ENCODE measurements at places on chromosomes 11 and 22.

- DNase-seq, result no peak
These were observed 81.0 kb downstream of the CCDC34 start for GRCh38 chr11:27281740-27282590.

DNA sequence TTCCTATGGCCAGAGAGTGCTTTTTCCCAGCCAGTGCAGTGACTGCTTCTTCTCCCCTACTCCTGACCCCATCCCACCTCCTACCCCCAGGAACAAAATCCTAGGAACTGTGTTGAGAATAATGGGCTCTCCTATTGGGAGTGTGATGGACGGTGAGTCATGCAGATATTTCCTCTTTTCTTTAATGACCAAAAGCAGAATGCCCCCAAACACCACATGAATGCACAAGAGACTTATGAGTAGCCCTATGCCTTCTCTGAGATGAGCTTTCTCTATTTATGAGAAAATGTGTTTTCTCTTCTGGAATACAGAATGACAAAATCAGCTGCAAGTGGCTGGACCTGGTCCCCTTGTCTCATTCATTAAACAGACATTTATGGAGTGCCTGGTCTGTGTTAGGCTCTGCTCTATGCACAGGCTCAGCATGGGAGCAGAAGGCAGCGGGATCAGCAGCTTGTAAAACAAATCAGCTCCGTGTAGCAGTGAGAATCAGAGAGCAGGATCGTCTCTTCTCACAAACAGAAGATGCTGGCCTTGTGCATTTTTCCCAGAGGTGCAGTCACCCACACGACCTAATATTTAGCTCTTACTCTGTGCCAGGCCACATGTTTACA lies 47.5 kb upstream of the GALNT18 start:
- no peak for DNase-seq

GRCh38 chr22:18096823-18097222 lies 13.8 kb upstream of the TUBA8 start:
- no peak for DNase-seq

- no peak for DNase-seq
These were observed 25.7 kb downstream of the CASP5 start for GRCh38 chr11:104997288-104997687.

GRCh38 chr11:59173080-59173963 lies 1.4 kb downstream of the DTX4 start:
- DNase-seq, result no peak

- DNase-seq, result no peak
These were observed 4.0 kb downstream of the VWCE start for GRCh38 chr11:61290905-61291690.
